ENCODE measurements at places on chromosomes 12 and 14.

- peak; percentile 47 for DNase-seq
Observed at GRCh38 chr14:71478542-71478941, 453.7 kb upstream of the RGS6 start.

GRCh38 chr14:102089621-102090343 lies 2.9 kb upstream of the HSP90AA1 start:
- no peak for DNase-seq

DNA sequence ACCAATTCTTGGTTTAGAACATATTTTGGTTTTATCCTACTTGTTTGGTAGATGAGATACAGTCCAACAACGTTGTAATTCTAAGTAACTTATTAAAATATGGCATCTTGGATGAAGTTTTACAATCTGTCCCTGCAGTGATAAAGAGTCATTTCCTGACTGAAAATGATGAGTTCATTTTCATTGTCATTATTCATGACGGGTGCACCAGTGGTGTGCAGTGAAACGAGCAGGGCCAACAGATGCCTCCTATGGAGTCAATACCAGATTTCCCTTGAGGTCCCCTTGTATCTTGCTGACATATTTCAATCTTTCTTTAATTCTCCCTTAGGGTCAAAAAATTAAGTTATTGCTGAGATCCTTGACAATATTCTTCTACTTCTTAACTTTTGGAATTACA lies 438.5 kb downstream of the LRIG3 start:
- DNase-seq: no peak

- DNase-seq: no peak
Observed at GRCh38 chr14:65095633-65096205, 6.6 kb downstream of the MAX start.

DNA sequence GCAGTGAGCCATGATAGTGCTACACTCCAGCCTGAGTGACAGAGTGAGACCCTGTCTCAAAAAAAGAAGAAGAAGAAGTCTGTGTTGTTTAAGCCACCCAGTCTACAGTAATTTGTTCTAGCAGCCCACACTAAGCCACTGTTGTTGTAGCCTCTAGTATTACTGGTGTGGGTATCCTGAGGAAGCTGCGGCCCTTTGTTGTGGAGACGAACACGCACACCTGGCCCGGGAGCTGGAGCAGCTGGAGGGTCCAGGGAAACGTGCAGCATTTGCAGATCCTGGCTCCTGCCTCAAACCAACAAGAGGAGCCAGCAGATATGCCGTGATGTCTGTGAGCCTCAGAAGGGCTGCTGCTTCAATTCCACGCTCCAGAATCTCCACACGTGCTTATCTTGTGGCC lies 65.3 kb downstream of the MAP1LC3B2 start:
- DNase-seq: no peak

DNA sequence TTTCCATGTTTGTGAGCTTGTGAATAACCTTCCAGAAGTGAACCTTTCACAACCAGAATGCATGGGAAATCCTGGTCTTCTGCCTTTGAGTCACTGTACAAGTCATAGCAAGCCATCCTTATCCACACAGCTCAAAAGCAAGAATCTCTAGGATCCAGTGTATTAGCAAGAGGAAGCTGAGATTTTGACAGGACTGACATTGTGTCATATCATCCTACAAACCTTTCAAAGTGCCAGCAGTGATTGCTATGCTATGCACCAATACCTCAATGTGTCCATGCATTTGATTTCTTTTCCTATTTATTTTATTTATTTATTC lies 13.5 kb upstream of the NRDE2 start:
- DNase-seq: no peak

GRCh38 chr14:33848009-33848408 lies 102.9 kb downstream of the EGLN3 start:
- no peak for DNase-seq

DNA sequence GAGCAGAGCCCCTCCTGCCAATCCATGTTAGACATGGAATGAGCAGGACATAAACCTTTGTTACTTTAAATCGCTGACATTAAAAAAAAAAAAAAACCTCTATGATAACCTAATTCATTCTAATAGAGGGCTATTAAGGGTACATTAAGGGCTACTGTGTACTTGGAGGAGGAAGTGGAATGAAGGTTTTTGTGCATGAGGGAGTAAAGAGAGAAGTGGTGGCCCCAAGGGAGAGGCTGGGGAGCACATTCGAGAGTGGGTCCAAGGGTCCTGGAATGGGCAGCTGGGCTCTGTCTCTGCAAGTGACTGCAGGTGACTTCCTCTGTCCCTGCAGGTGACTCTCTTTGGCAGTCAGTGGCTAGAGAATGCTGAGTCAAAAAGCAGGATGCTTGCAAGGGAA lies 32.1 kb upstream of the PTGDR start:
- no peak for DNase-seq

- DNase-seq: no peak
Observed at GRCh38 chr14:56709201-56709600, 101.1 kb downstream of the OTX2 start.

DNA sequence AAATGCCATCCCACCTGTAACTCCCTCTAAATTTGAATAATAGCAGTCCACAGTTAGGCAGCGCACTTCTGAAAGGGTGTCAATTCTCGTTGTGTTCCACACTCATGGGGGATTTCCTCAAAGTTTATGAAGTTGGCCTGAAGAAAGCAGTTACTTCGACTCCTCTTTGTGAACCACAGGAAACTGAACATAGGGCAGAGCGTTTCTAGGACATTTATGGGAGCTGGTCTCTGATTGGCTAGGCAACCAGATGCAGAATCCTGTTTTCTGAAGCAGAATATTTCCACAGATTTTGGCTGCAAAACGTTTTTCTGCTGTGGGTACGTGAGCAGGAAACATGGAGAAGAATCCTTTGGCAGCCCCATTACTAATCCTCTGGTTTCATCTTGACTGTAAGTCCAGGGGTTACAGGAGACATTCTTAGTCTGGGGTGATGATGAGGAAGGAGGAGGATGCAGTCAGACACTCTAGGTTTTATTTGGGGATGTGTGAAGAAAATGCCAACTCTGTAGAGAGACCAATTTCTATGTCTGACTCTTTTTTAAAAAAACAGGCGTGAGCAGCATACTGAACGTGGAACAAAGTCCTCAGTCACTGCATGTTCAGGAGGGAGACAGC lies 431.5 kb upstream of the OR4E1 start:
- DNase-seq: peak; percentile 38

- DNase-seq: no peak
Observed at GRCh38 chr12:67457778-67458665, 188.9 kb downstream of the CAND1 start.

- no peak for DNase-seq
Observed at GRCh38 chr14:48275301-48275700, 599.9 kb upstream of the MDGA2 start.

DNA sequence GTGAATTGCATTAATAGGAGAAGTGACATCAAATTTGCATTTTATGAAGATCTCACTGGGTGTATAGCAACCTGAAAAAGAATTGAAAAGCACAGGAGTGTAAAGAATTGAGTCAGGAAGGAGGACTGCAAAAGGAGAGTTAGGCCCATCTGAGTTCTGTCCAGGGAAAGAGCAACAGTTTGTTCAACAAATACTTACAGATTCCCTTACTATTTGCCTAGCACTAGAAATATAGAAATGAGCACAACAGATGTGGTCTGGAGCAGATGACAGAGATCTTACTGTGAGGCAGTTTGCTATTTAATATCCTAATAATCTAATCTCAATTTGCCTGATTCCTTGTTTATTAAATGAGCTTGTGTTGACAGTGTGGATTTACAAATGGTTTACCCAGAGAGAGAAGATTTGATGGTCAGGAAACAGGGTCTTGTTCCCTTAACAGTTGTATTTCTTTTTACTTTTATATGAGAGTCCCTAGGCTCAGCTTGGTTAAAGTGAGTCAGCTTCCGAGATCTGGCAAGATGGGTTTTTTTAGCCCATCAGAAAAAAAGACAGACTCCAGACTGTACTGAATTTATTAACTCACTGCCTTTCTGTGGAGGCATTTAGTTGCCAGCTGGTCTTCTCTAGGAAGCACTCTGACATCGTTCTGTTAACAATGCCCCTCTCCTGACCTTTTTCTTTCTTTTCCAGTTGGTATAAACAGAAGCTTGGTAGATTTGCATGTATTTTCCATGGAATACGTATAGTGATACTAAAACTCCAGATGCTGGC lies 229.7 kb downstream of the TTC6 start:
- no peak for DNase-seq

DNA sequence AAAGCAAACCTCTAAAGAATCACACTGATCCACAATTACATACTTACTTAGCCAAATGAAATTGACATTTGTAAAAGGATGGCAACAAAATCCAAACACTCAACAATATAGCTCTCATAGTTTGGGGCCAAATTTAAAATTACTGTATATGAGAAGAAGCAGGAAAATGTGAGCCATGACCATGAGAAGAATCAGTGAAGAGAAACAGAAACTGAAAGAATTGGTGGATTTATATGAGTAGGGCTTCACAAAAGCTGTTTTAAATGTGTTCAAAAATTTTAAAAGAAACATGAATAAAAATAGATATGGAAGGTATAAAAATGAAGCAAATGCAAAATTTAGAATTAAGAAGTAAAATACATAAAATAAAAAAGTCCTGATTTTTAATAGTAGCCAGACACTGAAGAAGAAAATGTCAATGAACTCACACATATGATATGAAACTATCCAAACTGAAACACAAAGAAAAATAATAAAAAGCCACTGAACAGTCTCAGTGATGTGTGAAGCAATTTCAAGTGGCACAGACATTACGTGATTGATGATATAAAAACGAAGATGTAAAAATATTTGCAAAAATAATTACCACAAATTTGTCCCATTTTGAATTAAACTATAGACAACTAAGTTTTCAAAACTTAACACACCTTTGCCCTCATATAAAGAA lies 87.9 kb upstream of the MDGA2 start:
- DNase-seq: no peak

DNA sequence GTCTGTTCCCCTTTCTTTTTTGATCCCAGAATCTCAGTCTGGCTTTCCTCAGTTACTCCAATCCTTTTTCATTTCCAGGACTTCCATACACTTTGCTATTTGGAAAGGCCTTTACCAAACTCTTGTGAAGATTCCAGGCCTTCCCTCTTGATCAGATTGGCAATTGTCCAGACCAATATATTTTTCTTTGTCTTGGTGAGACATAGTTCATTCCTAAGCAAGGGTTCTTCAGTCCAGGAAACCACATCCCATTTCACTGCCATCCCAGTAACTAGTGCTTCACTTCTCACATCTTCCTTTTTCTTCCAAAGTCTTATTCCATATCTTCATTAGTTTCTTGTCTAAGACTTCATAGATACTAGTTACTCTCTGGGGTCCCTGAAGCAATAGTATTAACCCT lies 2.1 kb upstream of the PTPRQ start:
- DNase-seq: no peak

DNA sequence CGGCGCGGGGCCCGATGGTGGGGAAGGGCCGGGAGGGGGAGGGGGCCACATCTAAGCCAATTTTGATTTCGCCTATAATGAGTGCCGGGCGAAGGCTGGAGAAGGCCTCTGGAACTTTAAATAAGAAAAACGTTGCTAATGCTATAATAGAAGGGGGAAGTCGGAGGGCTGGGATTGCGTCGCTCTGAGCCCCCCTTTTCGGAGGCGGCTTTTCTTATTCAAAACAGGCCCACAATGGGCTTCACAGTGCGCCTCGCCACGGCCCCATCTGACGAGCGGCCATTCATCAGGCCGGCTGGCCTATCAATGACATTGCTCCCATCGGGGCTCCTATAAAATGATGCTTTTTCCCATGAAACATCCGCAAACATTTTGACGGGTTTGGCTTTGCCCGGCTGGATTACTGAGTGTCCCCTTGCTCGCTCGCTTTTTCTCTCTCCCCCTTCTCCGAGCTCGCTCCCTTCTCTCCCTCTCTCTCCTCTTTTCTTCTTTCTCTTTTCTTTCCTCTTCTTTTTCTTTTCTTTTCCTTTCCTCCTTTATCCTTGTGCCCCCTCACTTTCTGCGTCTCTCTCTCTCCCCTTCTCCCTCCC lies at the start of gene RFX4:
TSS of gene RFX4 (plus strand) at position 364 of the 590 bp plus-strand sequence. CDS start 317 bp downstream, outside the sequence.
- no peak for DNase-seq

DNA sequence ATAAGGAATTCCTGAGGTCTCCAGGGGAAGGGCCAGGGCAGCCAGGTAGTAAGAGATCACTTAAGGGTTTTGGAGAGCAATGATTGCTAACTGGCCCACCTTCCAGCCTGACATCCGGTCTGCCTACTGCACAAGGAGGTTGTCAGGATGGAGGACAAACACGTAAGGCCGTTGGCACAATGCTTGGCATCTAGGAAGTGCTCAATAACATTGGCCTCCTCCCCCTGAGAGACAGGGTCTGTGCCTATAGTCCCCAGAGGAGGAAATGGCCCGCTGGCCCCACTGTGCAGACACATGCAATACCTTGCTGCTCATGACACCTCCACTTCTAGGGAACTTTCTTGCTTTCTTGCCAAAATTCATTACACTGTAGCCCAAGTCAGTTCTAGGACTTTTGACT lies 73.2 kb downstream of the NTF3 start:
- no peak for DNase-seq

DNA sequence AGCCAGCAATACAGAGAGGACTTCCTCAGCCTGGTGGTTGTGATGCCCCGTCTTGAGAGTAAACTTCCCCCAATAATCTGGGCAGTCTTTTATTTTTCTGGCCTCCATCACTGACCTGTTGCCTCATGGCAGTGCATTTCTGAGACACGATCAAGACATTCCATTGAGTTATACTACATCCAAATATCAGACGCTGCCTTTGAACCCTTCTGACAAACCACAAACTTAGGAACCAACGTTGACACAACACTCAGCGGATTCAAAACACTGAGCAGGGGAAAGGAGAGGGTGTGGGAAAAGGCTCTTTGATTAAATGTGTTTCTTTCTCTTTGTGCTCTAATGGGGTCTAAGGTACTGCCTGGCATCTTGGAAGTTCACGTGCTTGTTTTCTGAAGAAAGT lies 100.7 kb upstream of the TBX5 start:
- no peak for DNase-seq

- peak; percentile 12 for DNase-seq
Observed at GRCh38 chr14:55731881-55732498, 152.0 kb downstream of the KTN1 start.

GRCh38 chr14:61227884-61228591 lies 53.1 kb downstream of the TMEM30B start:
- DNase-seq: no peak

GRCh38 chr12:10909462-10909861 lies at the start of gene TAS2R13:
Gene TAS2R13 (minus strand): TSS chr12:10909562. CDS start chr12:10909298, 264 bp downstream.
- DNase-seq: no peak

DNA sequence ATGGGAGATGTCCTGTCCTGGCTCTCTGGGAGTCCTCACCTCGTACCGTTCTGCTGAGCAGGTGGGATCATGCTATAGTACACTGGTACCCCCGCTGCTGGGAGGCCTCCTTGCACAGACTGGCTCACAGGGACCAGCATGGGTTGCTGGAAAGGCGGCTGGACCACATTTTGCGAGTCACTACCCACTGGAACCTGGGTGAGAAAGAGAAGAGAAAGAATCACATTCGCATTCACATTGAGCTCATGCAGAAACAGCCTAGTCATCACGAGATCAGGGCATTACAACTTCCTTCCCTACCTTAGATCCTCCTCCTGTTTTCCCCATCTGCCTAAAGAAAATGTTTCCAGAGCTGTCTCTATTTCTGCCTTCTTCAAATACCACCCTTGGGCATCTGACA lies 17.3 kb upstream of the STAC3 start:
- DNase-seq: no peak

- DNase-seq: no peak
Observed at GRCh38 chr12:13194401-13195110, 2.0 kb upstream of the EMP1 start.

GRCh38 chr14:89516173-89516572 lies 99.1 kb upstream of the FOXN3 start:
- DNase-seq: no peak

- no peak for DNase-seq
Observed at GRCh38 chr12:28998662-28999120, 150.4 kb upstream of the FAR2 start.

All from CD4-positive, alpha-beta T cell (primary cell).